Head of caudate nucleus (tissue), 42 donors: ENCODE measurements at places on chromosomes 7 and 10.

DNA sequence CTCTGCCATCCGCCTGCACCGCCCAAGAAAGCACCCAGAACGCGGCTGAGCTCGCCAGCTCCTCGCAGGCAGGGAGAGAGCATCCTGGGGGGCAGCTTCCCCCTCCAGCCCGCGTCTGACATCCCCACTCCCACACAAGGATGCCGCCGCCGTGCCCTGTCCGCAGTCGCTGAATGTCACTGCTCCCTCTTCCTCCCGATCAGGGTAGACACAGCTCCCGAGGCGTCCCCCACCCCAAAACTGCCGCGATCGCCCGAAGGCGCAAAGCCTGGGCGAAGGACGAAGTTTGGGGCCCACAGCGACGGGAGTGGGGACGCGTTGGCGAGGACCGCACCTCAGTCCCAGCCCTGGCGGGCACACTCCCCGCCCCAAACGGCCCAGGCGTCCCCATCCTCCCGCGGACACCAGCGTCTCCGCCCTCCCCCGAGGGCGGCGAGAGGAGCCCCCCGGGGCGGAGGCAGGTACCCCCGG lies 1.5 kb upstream of the KAT6B start:
- peak; percentile 41 for DNase-seq

- DNase-seq = peak; percentile 58
Measured at GRCh38 chr10:131049016-131049415, 262.5 kb downstream of the TCERG1L start.

DNA sequence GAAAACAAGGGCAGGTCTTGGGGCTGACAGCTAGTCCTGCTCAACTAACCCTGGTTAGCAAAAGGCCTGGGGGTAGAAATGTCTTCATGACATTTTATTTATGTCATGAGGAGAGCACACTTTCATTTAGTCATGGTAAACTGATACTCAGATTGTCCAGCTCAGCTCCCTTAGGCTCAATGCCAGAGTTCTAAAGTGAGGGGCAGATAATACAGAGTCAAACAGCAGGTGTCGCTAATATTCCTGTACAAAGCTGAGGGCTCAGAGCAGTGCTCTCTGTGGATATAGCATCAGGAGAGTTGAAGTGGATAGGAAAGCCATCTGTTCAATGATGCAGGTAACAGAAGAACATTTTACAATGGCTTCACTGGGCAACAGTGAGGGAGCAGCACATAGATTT lies 26.8 kb upstream of the CALCR start:
- DNase-seq = no peak

DNA sequence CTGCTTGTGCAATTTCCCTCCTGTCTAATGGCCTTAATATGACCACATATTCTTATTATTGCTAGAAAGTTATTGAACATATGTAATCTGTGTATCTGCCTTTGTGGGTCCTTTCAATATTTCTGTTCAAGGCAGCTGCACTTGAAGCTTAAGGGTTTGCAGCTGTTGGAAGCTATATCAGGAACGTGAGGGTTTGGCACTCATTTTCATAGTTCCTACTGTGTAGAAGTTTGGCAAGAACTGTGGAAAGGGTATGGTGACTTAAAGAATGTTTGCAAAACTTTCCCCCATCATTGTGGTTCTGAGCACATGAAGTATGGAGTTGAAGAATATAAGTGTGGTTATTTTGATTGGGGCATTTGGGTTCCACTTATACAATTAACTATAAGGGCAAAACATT lies 144.7 kb upstream of the SEMA3A start:
- no peak for DNase-seq

GRCh38 chr7:72072901-72073300 lies 339.2 kb downstream of the CALN1 start:
- no peak for DNase-seq

DNA sequence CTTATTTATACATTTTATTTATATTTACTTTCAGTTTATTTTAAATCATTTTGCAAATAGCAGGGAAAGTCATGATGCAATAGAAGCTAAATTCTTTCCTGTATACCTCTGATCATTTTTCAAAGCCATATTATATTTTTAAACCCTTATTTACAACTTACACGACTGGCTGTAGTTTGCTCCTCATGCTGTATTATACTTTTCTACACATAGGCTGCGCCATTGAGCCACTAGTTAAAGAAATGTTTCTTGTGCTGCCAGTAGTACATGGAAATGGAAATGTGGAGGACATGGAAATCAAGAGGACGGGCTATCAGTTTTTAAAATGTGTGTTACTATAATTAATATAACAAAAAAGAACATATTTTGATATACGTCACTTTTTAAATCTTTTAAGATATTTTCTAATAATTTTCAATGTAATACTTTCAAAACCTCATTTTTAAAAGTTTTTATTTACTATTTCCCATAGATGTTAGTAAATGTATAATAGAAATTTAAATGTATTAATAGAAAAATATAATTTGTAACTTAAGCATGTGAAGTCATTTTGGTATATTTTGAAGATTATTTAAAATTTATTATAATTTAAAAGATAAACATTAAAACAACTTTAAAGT lies 118.5 kb downstream of the VTI1A start:
- no peak for DNase-seq

GRCh38 chr10:14032406-14032998 lies 298.2 kb downstream of the FRMD4A start:
- no peak for DNase-seq

DNA sequence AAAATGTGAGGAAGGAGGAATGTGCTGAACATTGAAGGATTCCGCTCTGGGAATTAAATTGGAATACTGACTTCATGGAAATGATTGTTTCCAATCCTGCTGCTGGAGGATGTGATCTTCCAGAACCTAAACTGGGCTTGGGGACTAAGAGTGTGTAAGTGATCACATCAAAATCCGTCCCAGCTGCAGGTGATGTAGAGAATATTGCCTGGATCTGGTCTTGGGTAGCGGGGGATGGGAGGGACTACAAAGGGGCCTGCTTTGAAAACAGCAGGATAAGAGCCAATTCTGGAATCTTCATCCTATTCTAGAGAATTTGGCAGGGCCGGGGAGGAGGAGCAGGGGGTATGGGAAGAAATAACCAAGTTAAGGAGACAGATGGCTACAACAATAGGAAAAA lies 552.2 kb upstream of the FZD8 start:
- no peak for DNase-seq

GRCh38 chr7:786472-787255 lies 45.6 kb upstream of the SUN1 start:
- peak; percentile 77 for DNase-seq

GRCh38 chr10:77746047-77746707 lies 108.6 kb upstream of the KCNMA1 start:
- DNase-seq = no peak

DNA sequence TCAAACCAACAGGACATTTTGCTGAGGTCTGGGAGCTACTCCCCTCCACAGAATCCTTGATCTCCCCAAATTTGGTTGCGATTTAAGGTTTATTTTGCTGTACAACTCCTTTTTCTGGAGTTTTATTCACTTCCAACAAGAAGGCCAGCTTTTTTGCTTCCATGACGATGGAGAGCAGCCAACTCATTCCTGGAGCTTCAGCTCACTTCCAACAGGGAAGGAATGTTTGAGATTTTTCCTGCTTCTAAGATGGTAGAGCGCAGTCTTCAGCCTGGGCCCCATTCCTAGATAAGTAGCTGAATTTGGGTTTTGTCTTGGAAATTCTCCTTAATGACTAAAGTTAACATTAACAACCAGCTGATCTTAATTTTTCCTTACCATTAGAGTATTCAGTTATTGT lies 30.9 kb upstream of the CREB3L2 start:
- DNase-seq = no peak

- no peak for DNase-seq
Measured at GRCh38 chr7:48263311-48263650, 92.0 kb downstream of the ABCA13 start.

GRCh38 chr10:3396116-3396515 lies 223.5 kb upstream of the PITRM1 start:
- DNase-seq = no peak

DNA sequence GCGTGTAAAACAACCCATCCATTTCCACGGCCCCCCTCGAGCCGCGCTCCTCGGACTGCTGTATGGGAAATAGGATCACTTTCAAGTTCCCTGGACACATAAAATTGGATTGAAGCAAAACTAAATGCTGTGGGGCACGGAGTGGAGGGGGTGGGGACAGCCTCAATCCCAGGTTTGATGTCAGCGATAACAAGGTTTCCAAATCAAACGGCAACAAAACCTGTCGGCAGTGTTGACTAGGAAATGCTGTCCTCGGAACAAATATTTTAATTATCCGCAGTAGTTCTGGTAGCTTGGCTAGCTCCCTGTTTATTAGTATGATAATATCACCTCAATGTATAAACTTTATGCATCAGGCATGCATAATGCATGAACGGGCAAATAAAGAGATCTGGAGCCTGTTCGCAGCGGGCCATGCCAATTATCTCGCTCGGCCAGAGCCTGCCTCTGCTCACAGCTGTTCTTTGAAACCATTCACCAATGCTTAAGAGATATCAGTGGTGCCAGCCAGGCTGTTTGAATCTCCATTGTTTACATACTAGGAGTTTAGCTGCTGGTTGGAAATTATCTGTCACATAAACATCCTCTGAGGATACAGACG lies 161.1 kb downstream of the PAXIP1 start:
- no peak for DNase-seq

- no peak for DNase-seq
Measured at GRCh38 chr7:81298951-81299666, 380.3 kb upstream of the SEMA3C start.
